Activated T-helper 1 cell treated with anti-CD3 and anti-CD28 coated beads, Interleukin-12 subunit alpha, Interleukin-12 subunit beta, Interleukin-2, Interleukin-4 antibody, amounts not matched to agents 30 ng/mL and 10 ng/mL and 1 ng/mL, durations not matched to agents 14 hours and 24 hours and 36 hours (primary cell): ENCODE measurements at places on chromosomes 1 and 21.

- no peak for DNase-seq
Observed at GRCh38 chr1:112257043-112257835, 138.8 kb upstream of the CTTNBP2NL start.

DNA sequence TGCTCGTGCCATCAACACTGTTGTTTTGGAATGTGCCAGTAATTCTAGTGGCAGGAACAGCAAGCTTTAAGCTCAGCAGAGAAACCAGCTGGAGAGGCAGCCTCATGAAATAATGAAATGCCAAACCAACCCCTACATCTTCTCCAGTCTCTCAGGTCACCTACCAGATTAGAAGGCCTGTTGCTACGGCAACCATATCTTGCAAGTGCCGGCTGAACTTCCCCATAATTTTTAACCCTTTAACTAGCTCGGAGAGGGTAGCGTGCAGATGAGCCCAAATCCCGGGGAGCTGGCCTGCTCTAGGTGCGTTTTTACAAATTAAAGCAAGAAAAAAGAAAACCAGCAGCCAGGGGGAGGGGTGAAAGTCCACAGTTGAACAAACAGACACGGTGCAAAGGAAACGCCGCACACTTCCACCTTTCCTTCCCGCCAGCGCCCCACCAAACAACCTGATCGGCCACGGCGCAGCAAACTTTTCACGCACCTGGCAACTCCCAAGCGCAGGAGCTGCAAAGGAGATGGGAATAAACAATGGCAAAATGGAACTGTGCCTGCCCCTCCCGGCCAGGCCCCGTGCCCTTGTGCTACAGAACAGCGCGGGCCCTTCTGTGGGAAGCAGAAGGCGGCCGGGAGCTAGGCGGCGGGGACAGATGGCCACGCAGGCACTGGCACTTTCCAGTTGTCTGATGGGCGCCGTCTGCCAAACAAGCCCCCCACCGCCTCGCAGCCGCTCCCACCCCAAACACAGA, 50.1 kb downstream of the SSBP3 start:
- no peak for DNase-seq

GRCh38 chr21:16821588-16821987, 691.3 kb upstream of the CXADR start:
- no peak for DNase-seq

DNA sequence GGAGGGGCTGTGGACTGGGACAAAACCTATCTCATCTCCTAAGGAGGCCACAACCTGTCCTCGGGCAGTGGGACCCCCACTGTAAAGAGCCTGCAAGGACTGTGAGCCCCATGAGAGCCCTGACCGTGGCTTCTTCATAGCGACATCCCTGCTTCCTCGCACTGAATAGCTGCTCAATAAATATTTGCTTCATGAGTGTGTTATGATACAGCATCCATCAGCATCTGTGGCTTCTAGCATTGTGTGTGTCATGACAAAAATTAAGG, 40.5 kb upstream of the CSF3R start:
- no peak for DNase-seq
